GM12864 (cell line): ENCODE measurements at places on chromosomes 4 and X.

DNA sequence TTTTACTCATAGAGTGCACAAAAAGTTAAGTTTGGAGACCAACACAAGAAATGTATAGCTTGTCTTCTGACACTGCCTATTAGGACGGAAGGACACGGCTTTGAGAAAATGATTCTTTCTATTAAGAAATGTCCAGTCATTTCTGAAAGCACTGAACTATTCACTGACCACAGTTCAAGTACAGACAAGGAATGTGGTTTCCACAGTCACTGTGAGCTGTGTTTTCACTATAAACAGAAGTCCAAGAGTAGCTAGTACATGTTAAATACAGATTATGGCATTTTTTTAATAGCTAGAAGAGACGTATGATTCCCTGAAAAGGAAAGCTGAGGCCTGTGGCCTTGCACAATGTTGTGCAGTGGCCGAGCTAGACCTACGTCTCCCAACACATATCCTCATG lies 115.1 kb upstream of the GPM6A start:
- DNase-seq: no peak

GRCh38 chr4:26909369-26909768 lies 48.7 kb downstream of the STIM2 start:
- no peak for DNase-seq

DNA sequence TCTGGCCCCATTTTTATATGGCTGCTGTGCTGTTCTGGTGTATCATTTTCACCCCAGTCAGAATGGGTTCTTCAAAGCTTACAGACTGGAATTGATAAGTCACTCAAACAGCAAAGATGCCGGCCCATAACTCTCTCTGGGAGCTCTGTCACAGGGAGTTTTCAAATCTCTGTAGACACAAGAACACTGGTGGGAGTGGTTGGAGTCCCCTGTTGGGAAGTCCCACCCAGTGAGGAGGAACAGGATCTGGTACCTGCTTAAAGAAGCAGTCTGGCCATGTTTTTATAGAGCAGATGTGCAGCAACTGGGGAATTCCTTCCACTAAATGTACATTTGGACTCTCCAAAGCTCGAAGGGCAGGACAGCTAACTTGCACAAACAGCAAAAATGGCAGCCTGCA lies 69.3 kb upstream of the UGT2B7 start:
- DNase-seq: no peak

DNA sequence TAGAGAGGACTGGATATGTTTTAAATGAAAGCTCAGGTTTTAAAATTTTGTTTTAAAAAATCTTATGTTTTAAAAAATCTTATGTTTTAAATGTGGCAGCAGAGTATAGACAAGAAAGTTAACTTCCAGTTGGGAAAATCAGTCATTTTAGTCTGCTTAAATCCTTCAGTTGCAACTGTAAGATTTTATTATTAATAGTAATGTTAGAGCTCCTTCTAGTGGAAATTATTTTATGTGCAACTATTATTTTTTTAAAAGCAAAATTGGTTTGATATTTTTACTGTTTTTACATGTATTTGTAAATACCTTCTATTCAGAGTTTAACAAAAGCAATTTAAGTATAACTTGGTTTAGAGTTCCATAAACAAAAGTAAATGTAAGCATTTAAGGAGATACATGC lies 8.5 kb upstream of the NUDT6 start:
- no peak for DNase-seq

GRCh38 chrX:110159865-110160264 lies 157.0 kb downstream of the TMEM164 start:
- no peak for DNase-seq

GRCh38 chr4:170307182-170307581 lies 217.4 kb upstream of the AADAT start:
- no peak for DNase-seq

GRCh38 chrX:134999469-134999868 lies 8.7 kb downstream of the SMIM10 start:
- DNase-seq: no peak

GRCh38 chr4:118086344-118086743 lies 52.1 kb downstream of the NDST3 start:
- DNase-seq: no peak

GRCh38 chrX:29488919-29489318 lies 726.4 kb upstream of the MAGEB2 start:
- DNase-seq: no peak

GRCh38 chr4:117164338-117164737 lies 79.0 kb upstream of the TRAM1L1 start:
- no peak for DNase-seq

DNA sequence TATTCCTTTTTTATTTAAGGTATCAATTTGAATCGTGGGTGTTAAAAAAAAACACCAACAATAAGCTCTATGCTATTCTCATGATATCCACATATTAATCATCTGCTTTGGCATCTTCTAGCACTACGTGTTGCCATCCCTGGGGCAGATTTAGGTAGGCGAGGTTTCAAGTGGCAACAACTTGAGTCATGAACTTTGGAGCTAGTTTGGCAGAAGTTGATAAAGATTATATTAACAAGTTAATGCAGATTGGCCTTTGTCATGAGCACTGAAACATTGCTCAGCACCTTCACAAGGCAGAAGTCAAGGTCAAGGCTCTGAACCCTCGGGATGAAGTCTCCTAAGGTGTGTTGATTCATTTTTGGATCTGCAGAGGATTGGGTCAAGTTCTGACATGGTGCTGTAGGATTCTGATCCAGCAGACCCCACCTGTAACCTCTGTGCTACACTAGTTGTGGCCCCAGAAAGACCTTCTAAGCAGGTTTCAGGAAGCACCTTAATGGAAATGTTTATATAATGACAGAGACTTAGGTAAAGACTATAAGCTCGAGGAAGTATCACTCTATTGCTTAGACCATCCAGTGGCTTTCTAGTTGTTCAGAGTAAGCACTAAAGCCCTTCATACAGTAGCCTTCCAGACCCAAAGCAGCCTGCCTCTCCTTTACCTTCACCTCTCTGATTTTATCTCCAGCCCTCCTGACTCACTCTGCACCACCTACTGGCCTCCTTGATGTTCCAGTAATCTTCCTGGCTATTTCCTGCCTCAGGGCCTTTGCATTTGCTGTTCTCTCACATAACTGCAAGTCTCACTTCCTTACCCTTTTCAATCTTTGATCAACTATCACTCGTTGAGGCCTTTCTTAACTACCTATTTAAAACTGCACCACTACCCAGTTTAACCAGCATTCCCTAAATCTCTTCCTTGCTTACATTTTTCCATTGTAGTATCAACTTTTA lies 117.0 kb upstream of the SLC4A4 start:
- DNase-seq: no peak
